ENCODE measurements at places on chromosomes 6 and 20. TPM values are rescaled to one million over a fixed set of nuclear protein-coding genes. Genes with fewer than 3 reads are reported as not detected.

Gene SLC17A9
- total RNA-seq: 3.8 TPM

Gene LRFN2
- 0.13 TPM for total RNA-seq

Gene SLC4A11
- 0.89 TPM for total RNA-seq

Gene SLC17A3
- total RNA-seq: not detected

Gene CAGE1
- not detected for total RNA-seq

Gene HMGN4
- 40.3 TPM for total RNA-seq

Gene C6orf118
- total RNA-seq: not detected

Gene BMP5
- 1.3 TPM for total RNA-seq

DNA sequence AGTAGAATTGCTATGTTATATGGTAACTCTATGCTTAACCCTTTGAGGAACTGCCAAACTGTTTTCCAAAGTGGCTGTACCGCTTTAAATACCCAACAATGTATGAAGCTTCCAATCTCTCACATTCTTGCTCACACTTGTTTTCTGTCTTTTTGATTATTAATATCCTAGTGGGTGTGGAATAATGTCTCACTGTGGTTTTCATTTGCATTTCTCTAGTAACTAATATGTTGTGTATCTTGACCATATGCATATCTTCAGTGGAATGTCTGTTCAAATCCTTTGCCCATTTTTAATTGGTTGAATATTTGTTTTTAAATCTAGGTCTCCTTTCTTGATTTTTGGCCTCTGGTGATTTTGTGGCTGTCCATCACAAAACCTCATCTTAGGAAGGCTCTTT, 177.8 kb upstream of the PLCB4 start:
- DNase-seq: no peak

DNA sequence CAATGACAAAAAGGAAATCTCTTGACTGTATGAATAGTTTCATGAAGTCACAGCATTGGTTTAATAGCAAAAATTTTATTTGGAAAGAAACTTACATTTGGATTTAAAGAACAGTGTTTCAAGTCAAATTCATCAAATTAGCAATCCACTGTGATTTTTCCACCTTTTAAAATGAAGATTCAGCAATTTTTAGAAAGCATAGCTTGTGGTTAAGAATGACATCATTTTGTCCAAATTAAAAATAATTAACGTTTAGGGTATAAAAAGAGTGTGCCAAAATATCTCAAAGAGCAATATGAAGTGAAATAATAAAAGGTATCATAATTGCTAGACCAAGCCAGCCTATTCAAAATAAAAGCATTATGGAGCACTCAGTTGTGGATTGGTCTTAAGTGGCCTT, 114.6 kb downstream of the PAX1 start:
- DNase-seq: no peak

DNA sequence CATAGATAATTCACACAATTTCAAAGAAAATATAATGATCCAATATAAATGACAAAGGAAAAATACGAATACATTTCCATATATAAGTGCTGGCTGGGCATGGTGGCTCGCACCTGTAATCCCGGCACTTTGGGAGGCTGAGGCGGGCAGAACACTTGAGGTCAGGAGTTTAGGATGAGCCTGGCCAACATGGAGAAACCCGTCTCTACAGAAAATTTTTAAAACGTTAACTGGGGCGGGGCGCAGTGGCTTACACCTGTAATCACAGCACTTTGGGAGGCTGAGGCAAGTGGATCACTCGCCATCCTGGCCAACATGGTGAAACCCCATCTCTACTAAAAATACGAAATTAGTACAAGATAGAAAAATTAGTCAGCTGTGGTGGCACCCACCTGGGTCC, 14.9 kb upstream of the MAPK13 start:
- no peak for DNase-seq

DNA sequence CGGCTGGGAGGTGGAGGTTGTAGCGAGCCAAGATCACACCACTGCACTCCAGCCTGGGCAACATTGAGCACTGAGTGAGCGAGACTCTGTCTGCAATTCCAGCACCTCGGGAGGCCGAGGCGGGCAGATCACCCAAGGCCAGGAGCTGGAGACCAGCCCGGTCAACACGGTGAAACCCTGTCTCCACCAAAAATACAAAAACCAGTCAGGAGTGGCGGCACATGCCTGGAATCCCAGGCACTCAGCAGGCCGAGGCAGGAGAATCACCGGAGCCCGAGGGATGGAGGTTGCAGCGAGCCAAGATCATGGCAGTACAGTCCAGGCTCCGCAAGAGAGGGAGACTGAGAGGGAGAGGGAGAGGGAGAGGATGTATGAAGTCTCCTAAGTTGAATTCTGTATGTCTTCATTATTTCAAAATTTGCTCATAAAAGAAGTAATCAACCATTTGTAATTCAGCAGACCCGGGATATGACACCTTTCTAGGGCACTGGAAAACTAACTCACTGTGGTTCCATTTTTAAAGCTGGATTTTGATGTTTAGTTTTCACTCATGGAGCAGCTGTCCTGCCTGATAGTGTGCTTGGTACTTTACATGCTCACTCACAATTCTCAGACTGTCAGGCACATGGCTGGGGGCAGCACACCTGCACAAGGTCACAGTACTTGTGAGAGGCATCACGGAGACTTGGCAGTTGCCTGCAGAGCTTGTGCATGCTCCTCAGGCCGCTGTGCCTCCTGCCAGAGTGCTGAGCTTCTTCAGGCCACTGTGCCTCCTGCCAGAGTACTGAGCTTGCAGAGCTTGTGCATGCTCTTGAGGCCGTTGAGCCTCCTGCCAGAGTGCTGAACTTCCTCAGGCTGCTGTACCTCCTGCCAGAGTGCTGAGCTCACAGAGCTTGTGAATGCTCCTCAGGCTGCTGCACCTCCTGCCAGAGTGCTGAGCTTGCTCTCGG, 106.2 kb downstream of the ERMARD start:
- DNase-seq: peak; percentile 12

DNA sequence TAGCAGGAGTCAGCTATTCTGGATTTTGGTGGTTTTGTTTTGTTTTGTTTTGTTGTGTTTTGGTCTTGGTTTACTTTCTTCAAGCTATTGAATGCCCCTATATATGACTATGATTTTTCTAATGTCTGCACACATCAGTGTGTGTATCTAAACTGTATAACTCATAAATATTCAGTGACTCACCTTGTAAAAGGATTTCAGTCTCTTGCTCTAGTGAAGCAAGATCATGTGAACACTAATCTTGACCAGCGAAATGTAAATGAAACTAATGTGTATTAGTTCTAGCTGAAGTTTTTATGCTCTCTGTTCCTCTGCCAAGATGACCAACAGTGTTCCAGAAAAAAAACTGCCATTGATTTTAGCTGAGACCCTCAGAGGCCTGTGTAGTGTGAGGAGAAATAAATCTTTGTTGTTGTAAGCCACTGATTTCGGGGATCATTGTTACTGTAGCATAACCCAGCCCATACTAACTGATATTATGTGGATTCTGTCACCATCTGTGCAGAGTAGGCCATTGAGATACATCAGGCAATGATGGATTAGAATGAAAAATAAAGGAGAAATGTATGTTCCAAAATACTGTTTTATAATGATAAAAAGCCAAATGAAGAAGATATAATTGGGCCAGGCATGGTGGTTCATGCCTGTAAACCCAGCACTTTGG, 11.5 kb upstream of the BTBD9 start:
- DNase-seq: no peak

DNA sequence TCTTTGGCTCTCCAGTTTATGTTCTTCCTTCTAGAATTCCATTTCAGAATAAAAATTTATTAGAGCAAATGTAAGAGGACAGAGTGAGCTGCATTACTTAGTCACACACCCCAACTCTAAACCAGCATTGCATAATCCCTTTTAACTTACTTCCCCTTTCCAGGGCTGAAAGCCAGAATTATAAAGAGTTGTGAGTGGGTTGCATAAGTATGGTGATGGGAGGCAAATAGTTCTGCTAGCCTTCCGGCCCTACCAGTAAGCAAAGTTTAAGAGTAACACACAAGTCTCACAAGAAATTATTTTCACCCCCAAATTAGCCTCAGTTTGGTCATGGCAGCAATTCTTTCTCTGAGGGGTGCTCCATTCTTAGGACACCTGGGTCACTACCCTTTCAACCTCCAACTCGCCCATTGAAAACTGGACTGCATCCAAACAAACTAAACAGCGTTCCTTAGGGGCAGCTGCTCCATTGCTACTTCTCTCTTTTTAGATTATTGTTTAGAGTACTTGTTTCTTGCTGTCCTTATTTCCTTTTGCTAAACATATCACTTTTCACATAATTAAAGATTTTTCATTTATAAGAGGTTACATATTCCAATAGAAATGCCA, 1.6 kb downstream of the KIAA0408 start:
- no peak for DNase-seq

- DNase-seq: no peak
Measured at GRCh38 chr6:43268355-43268700, 25.0 kb downstream of the TTBK1 start.

DNA sequence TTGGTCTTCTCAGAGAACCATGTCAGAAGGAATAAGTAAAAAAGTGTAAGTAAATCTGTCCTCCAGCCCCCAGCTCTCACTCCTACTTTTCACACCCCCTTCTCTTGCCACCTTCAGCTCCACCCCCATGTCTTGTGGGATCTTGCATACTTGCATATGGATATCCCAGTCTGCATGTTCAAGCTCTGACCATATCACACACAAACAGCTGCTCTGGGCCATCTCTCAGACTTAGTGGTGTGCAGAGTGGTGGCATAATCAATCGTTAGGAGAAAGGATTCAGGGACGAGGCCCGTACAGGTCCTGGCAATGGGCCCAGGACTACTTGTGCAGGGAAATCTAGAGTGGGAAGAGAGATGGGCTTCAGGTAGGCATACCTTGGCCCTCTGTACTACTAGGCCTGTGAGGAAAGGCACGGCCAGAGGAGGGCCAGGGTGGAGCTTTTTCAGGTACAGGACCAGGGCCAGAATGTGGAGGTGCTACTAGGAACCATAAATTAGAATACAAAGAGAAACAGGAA, 112.0 kb upstream of the SGK1 start:
- DNase-seq: no peak

DNA sequence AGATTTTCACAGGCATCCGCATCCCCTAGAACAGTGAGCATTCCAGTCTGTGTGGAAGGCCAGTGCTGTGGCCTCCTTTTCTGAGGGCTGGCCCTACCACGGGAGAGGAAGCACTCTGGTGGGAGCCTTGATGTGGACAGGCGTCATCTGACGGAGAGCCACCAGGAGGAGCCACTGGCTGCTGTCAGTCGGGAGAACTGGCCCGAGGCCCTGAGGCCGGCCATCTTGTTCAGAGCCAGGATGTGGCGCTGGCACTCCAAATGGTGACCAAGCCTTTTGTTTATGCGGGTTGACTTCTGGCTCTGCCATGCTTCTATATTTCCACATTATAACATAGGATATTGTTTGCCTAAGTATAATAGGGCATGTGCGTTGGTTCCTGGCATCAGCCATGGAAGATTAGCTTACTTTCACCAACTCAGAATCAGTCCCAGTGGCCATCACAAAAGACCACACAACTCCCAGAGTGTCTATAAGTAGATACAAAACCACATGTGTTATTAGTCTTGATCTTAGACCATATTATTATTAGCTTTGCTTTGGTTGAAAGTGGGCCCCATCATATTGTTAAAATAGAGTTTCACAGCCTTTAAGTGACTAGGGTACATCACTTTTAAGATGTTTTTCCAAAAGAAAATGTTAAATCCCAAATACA, 273.9 kb upstream of the TAB2 start:
- DNase-seq: no peak

- no peak for DNase-seq
Measured at GRCh38 chr6:35919827-35920751, 809 bp downstream of the SRPK1 start.

DNA sequence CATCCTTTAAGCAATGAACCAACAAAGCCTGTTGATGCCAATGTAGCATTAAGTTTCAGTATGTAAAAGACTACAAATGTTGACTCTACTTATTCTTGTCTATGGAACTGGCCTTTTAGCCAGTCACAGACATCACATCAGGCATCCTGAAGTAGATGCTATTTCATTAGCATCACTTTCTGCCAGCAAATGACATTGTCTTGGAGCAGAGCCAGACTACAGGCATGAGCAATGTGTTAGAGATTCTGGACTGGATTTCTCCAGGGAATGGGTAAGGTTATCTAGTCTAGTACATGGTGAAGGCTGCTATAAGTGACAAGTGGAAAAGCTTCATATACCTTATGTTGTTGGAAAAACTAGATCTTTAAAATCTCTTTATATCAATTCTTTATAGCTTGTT, 142.9 kb downstream of the ADGRB3 start:
- DNase-seq: no peak

GRCh38 chr20:38255393-38255792, 5.1 kb downstream of the KIAA1755 start:
- DNase-seq: no peak

GRCh38 chr20:8117636-8118035, 14.4 kb upstream of the PLCB1 start:
- no peak for DNase-seq

DNA sequence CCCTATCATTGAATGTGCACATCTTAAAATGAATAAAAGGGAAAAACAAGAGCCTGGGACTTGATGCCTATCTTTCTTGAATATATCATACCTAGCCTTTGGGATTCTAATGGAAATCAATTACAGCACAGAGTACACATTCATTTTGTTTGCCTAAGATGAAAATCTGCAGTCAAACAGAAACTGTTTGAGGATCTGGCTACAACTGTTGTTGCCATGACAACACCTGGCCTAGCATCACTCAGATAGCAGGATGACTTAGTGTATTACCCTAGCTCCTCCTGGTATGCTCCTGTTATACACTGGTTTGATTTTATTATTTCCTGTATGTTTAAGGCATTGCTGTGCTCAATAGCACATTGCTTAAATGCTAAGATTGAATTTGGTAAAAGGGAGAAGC, 71.5 kb upstream of the LAMP5 start:
- DNase-seq: no peak

GRCh38 chr6:14092838-14093789, 24.5 kb upstream of the CD83 start:
- DNase-seq: no peak

DNA sequence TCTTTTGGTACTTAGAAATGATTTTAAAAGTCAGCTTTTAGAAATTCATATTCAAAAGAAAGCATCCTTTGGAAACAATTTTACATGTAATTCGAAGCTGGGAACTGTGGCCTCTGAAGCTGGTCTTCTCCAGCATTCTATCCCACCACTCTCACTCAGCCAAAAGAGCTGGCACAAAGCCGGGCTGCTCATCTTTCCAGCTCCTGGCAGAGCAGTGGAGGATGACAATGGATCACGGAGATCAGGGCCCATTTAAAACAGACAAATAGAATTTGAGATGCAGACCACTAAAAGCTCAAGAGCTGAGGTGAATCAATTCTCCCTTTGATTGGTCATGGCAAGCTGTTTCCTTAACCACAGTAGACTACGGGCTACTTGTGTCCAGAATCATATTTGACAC, 60.6 kb downstream of the OTOR start:
- DNase-seq: no peak

GRCh38 chr6:137217801-137218472, 1.2 kb downstream of the IFNGR1 start:
- no peak for DNase-seq

GRCh38 chr6:131368198-131368911, 204.7 kb upstream of the ARG1 start:
- DNase-seq: no peak
